T-cell (primary cell): ENCODE measurements at places on chromosomes 16 and 17. TPM values are rescaled to one million over a fixed set of nuclear protein-coding genes. Genes with fewer than 3 reads are reported as not detected.

The TAOK2 gene
- total RNA-seq, result 57.1 TPM

The CLEC3A gene
- not detected for total RNA-seq

The CA4 gene
- total RNA-seq, result not detected

The TMEM88 gene
- 16.3 TPM for total RNA-seq

GRCh38 chr17:50534979-50535326, 2.4 kb downstream of the EPN3 start:
- H3K4me3 ChIP-seq, result no peak overlapping the region
- peaks cover 77% of the 10 kb centered on the region for H3K27me3 ChIP-seq
- DNase-seq, result no peak
- peaks cover 24% of the 10 kb centered on the region for H3K4me1 ChIP-seq
- no peak overlapping the region for H3K27ac ChIP-seq
- H3K36me3 ChIP-seq, result no peaks in the 10 kb centered on the region

DNA sequence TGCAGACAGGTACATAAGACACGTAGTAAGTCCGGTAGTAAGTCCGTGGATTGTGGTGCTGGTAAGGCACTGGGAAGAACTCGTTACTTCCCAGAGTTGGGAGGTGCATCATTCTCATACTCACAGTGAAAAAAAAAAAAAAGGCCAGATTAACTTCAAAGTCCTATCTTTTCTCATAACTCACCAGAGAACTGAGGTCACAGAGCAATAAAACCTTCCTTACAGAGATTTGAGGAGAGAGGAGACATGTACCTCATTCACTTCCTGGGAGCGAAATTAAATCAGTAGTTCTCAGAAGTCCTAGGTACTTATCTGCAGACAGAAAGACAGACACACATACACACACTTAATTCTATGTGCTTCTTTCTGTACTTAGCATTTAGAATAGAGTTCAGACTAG, 22.5 kb downstream of the MPHOSPH6 start:
- no peaks in the 10 kb centered on the region for H3K4me1 ChIP-seq
- no peak overlapping the region for H3K27ac ChIP-seq
- H3K27me3 ChIP-seq, result no peaks in the 10 kb centered on the region
- H3K4me3 ChIP-seq, result no peak overlapping the region
- DNase-seq, result no peak

DNA sequence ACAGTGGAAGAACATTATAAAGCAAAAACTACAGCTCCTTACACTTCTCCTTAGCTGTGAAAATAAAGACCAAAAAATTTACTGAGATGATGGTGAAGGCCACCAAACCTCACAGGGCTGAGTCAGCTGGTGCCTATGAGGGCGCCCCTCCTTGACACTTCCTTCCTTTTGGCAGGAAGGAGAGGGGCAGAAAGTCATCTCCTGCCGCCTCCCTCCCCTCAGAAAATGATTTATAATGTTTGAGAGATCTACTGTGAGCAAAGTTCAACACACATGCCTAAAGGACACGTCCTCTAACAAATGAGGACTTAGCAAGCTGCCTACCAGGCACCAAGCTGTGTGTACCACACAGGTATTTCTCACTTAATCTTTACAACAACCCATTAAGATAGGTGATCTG, 245.7 kb downstream of the PRKCA start:
- no peaks in the 10 kb centered on the region for H3K36me3 ChIP-seq
- H3K4me3 ChIP-seq, result no peak overlapping the region
- no peaks in the 10 kb centered on the region for H3K27me3 ChIP-seq
- peak overlapping the region; percentile 65 for H3K27ac ChIP-seq

DNA sequence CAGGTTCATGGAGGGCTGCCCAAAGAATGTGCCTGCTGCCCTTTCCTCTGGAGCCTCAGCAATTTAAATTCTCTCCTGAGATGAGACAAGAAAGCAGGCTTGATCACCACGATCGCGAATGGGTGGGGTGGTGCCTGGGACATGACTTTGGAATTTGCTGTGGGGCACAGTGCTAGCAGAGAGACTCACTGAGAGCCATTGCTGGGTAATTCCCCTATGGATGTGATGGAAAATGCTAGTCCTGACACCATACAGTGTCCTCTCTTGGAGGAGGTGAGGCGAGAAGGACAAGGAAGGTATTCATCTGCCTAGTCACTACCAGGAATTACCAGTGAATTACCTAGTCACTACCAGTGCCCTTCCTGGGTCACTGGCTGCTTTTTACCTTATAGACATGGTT, 15.5 kb downstream of the FAM20A start:
- H3K4me1 ChIP-seq, result no peaks in the 10 kb centered on the region
- no peak for DNase-seq
- no peaks in the 10 kb centered on the region for H3K36me3 ChIP-seq
- H3K27me3 ChIP-seq, result peaks cover 1% of the 10 kb centered on the region
- no peak overlapping the region for H3K4me3 ChIP-seq
- no peak overlapping the region for H3K27ac ChIP-seq

GRCh38 chr17:64020056-64020766, at the start of gene ICAM2:
TSS of gene ICAM2 (minus strand) at chr17:64020633. CDS start at chr17:64006691, 13,942 bp downstream.
- H3K4me1 ChIP-seq, result peaks cover 50% of the 10 kb centered on the region
- no peaks in the 10 kb centered on the region for H3K27me3 ChIP-seq
- no peaks in the 10 kb centered on the region for H3K36me3 ChIP-seq
- DNase-seq, result peak; percentile 93
- peak within 1 kb of the TSS; percentile 100 for H3K27ac ChIP-seq

DNA sequence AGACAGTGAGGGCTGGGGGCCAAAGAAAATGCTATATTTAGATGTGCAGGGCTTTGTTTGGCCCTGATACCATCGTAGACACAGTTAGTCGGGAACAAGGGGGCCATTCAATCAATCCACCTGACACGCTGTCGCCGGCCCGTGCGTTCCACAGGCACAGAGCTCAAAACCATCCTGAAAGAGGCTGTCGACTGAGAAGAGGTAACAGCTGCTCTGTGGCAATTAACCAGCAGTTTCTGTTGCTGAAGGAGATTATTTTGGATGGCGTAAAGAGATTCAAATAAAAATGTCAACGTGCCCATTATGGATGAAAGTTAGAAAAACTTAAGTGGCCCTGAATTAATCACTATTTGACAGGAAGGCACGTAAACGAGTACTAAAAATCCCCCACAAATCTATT, 276.2 kb upstream of the IRX5 start:
- H3K27me3 ChIP-seq, result no peaks in the 10 kb centered on the region
- DNase-seq, result no peak
- no peak overlapping the region for H3K4me3 ChIP-seq
- H3K27ac ChIP-seq, result no peak overlapping the region
- no peaks in the 10 kb centered on the region for H3K4me1 ChIP-seq
- no peaks in the 10 kb centered on the region for H3K36me3 ChIP-seq

DNA sequence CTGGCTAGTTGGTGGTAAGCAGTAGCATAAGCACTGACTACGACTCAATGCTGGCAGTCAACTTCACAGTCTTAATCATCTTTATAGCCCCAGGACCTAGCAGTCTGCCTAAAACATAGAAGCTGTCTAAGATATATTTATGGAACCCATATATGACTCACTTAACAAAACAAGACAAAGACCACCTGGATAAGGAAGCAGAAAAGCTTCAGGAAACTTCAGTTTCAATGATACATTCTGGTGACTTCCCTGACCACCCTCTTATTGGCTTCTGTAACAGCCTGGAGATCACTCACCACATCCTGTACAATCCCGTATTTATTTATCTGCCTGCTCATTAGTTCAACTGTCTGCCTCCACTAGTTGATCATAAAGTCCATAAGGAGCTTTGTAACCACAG, 95.5 kb downstream of the PMP22 start:
- H3K4me1 ChIP-seq, result no peaks in the 10 kb centered on the region
- peaks cover 9% of the 10 kb centered on the region for H3K27me3 ChIP-seq
- no peak overlapping the region for H3K27ac ChIP-seq
- DNase-seq, result no peak
- no peak overlapping the region for H3K4me3 ChIP-seq

- no peaks in the 10 kb centered on the region for H3K27me3 ChIP-seq
- no peak for DNase-seq
- no peak overlapping the region for H3K27ac ChIP-seq
- H3K4me3 ChIP-seq, result no peak overlapping the region
- H3K4me1 ChIP-seq, result no peaks in the 10 kb centered on the region
- H3K36me3 ChIP-seq, result no peaks in the 10 kb centered on the region
These were observed 11.3 kb upstream of the PITPNM3 start for GRCh38 chr17:6567528-6568183.

GRCh38 chr17:65194670-65195334, 57.6 kb downstream of the RGS9 start:
- H3K27ac ChIP-seq, result no peak overlapping the region
- no peak for DNase-seq
- no peaks in the 10 kb centered on the region for H3K36me3 ChIP-seq
- H3K4me1 ChIP-seq, result peaks cover 4% of the 10 kb centered on the region
- no peaks in the 10 kb centered on the region for H3K27me3 ChIP-seq

- no peaks in the 10 kb centered on the region for H3K36me3 ChIP-seq
- H3K4me3 ChIP-seq, result no peak overlapping the region
- no peaks in the 10 kb centered on the region for H3K4me1 ChIP-seq
These were observed 40.7 kb downstream of the CUEDC1 start for GRCh38 chr17:57914273-57915142.

DNA sequence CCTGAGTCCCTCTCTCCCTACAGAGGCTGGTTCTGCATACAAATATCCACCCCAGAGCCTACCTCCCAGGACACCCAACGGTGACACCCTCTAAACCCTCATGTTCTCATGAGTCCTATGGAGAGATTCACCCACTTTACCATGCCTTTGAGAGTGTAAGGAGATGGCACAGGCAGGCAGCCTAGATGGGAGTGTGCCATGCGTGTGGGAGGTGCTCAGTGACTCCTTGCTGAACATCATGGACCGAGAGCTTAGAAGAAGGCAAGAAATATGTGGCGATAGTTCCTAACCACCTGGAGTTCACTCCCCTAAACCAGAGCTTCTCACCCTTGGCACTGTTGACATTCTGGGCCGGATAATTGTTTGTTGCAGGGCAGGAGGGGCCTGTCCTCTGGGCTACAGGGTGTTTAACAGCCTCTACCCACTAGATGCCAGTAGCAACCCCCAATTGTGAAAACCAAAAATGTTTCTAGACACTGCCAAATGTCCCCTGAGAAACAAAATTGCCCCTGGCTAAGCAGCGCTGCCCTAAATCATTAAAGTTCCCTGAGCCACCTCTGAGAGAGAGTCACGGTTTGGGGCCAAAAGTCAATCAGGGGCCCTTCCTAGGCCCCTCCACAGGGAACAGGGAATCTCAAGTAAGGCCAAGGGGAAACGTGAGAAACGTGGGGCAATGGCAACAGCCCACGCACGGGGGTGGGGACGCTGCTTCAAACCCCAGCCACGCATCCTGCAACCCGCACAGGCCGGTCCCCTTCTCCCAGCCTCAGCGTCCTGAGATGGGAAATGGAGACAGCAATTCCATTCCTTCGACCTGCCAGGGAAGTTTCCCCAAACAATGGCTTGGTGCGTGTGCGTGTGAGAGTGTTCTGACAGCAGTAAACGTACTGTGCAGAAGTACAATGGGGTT, 66.8 kb downstream of the C16orf78 start:
- DNase-seq, result no peak
- peak overlapping the region; percentile 74 for H3K27ac ChIP-seq
- H3K36me3 ChIP-seq, result no peaks in the 10 kb centered on the region
- H3K27me3 ChIP-seq, result no peaks in the 10 kb centered on the region
- H3K4me3 ChIP-seq, result peak overlapping the region; percentile 19
- H3K4me1 ChIP-seq, result peaks cover 27% of the 10 kb centered on the region

DNA sequence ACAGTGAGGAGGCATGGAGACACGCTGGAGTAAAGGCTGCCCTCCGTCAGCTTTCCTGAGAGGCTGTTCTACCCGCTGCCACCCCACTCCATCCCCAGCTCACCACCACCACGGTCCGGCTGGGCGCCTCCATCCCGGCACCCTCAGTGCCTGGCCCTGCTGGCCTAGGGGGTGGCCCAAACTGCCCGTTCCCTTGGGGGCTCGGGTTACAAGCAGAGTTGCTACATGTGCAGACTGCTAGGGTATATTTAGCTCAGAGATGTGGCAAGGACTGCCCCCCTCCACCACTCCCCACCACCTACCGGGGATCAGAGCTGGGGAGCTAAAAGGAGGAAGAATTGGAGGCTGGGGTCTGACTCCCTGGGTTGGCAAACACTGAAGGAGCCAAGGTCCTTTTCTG, 4.1 kb downstream of the CACNB1 start:
- H3K4me3 ChIP-seq, result no peak overlapping the region

DNA sequence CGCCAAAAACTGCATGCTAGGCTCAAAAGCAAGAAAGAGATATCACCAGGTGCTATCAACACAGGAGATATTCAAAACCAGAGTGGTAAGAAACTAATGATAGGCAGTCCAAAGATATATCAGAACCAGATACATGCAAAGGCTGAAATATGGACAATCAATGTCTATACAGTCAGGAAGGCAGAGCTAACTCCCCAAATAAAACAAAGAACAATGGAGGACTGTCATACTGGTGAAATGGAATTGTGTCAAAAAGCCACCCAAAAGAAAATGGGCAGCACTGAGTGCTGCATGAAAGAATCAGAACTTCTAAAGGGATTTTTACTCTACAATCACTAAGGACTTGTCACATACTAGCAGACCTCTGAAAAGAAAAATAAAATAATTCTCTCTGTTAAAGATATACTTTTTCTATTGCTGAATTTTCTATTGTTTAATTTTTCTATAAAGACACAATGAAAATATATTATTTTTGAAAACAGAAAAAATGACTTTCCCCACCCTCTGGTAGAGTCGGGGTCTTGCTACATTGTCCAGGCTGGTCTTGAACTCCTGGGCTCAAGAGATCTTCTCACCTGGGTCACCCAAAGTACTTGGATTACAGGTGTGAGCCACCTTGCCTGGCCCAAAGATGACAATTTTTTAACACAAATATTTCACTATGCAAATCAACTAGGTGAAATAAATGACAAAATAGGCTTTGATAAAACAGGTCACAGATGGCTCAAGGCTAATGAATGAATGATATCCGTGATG, 98.2 kb downstream of the USP32 start:
- H3K4me1 ChIP-seq, result no peaks in the 10 kb centered on the region
- no peak overlapping the region for H3K27ac ChIP-seq
- DNase-seq, result no peak

DNA sequence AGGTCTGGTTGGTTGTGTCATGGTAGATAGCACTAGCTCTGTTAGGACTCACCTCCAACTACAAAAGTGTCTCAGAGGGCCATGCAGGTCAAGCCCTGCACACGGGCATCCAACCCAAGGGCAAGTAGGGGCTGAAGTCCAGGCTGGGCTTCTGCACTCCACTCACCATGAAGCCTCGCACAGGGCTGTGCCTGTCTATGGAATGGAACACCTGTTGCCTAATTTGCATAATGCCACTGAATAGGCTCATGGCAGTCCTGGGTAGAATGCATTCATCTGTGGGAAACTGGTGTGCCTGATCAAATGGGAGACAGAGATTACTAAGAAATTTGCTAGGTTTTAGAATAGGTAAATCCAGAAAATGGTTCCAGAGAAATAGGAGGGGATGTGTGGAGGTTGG, 8.0 kb upstream of the AKAP1 start:
- no peak overlapping the region for H3K4me3 ChIP-seq
- no peak for DNase-seq
- H3K4me1 ChIP-seq, result no peaks in the 10 kb centered on the region
- no peak overlapping the region for H3K27ac ChIP-seq

DNA sequence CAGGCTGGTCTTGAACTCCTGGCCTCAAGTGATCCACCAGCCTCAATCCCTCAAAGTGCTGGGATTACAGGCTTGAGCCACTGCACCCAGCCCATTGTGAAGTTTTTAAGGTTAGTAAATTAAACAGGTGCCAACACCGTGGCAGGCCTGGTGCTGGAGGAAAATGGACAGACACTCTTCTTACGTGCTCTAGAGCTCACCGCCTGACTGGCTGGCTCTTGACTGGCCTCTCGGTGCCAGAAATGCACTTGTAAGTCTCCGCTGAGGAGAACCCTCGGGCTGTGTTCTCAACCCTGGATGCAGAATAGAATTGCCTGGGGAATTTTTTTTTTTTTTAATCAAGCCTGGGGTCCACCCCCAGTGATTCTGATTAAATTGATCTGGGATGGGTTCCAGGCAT, 10.3 kb upstream of the HAS3 start:
- no peak for DNase-seq
- no peaks in the 10 kb centered on the region for H3K36me3 ChIP-seq
